ENCODE measurements at places on chromosomes 5 and 9.

GRCh38 chr9:107539427-107540163 is 50.0 kb upstream of the KLF4 start:
- DNase-seq = no peak

DNA sequence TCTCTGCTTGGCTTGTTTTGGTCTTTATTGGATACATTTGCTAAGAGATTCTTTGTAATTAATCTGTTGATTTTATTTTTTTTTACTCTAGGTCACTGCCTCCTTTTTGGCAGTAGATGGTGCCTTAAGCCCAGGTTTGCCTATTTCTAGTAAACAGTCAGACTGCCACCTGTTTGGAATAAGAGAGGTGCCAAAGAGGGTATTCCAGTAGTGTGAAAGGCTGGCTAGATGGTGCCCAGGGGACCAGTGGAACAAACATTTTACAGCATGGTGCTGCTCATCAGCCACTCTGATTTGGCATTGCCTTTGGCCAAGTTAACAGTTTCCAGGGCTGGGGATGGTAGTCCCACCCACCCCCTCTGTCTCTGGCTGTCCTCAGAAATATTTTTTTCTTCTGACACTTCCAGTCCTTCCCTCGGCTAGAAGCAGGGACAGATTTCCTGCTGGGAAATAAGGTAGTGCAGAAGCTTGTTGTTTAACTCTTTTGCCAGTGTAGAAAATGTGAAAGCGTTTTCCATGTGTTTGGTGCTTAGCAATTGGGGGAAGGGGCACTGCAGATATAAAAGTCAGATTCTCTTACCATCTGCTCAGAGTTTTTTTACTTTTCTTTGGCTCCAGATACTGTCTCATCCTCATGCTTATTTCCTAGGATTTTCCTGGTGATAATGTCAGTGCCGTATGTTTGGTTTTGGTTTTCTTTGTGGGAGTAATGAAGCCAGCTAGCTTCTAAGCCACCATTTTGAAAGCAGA is 36.6 kb upstream of the FBXL7 start:
- DNase-seq = peak; percentile 70

DNA sequence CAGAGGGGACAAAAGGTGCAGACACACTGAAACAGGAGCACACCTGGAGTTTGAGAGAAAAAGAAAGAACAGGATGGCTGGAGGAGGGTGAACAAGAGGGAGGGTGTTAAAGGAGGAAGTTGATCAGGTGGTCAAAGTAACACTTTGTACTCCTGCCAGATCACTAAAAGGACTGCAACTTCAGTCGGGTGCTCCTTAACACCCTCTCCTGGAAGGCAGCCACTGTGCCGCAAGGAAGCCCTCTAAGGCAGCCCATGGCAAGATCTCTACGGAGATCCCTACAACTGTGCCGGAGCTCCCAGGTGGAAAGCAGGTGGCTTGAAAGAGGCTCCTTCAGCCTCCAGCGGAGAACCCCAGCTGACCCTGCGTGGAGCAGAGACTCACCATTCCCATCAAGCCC is 124.4 kb upstream of the MSX2 start:
- no peak for DNase-seq

- DNase-seq = no peak
Observed at GRCh38 chr9:8889100-8889499, 1089.5 kb upstream of the DMAC1 start.

- DNase-seq = peak; percentile 43
Observed at GRCh38 chr9:33818167-33818846, 1.3 kb downstream of the UBE2R2 start.

- DNase-seq = no peak
Observed at GRCh38 chr9:116555119-116555518, 132.0 kb upstream of the TRIM32 start.

DNA sequence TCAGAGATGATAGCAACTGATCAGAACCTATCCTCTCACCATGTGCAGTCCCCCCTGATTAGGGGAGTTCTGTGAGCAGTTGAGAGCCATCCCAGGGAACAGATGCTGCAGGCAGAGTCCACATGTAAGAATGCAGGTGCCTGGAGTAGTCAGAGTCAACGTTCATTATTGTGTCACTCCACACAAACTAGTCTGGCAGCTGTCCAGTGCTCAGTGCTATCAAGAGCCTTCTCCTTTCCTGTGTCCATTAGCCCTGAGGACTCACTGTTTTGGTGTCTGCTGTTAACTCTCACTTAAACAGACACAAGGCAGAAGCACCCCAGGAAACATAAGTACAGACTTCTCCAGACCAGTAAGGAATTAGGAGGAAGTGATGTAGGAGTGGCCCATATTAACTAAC is 2.5 kb downstream of the SH3TC2 start:
- DNase-seq = peak; percentile 85

DNA sequence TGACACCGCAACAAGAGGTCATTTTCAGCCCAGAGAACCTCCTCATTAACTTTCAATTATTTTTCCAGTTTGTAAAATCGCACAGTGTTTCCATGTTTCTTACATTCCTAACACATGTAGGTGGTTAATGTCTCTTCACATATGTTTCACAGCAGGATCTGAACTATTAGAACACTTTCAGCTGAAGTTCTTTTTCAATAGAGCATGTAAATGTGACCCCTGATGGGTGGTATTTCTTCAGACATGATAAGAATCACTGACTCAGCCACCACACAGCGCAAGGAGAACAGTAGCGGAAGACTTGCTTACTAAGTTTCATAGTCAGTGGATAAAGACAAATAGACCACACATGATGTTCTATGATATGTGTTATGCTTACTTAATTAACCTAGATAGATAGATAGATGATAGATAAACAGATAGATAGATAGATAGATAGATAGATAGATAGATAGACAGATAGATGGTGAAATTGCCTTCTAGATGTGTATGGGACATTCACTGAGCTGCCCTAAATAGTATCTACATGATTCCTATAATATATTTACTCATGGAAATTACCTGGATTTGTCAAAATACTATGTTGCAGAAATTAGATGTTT is 1992.1 kb upstream of the NUDT12 start:
- DNase-seq = no peak

DNA sequence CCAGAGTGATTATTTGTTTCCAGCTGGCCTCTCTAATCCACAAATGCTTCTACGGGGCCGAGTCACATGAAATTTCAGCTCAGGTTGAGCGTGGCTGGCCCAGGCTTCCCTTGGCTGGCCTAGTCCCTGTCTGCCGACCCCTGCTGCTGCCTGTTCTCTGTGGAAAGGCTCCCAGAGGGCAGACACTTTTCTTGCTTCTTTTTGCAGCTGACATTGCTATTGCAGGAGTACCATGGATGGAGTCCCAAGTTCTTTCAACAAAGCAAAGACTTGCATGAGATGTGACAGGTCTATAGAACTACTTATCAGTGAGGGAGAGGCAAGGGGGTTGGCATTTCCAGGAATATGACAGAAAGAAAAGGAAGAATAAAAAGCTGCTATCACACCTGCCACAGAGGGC is 287.4 kb upstream of the ARRDC3 start:
- no peak for DNase-seq

DNA sequence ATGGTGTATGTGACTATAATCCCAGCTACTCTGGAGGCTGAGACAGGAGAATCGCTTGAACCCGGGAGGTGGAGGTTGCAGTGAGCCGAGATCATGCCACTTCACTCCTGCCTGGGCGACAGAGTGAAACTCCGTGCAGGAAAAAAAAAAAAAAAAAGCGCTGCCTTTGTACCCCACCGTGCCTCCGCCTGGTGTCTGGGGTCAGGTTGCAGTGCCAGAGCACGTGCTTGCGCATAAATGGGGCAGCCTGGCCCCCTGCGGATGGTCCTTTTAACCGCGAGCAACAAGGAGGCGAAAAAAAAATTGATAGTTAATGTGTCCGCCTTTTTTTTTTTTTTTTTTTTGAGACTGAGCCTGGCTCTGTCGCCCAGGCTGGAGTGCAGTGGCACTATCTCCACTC is 6.3 kb upstream of the CCNB1 start:
- no peak for DNase-seq
